ENCODE measurements at places on chromosomes 16 and 17.
A peak's percentile ranks its signal among the peaks of the same experiment; 100 is the strongest.

GRCh38 chr17:41116297-41116696 is 1.9 kb downstream of the KRTAP4-11 start:
- no peak for DNase-seq

DNA sequence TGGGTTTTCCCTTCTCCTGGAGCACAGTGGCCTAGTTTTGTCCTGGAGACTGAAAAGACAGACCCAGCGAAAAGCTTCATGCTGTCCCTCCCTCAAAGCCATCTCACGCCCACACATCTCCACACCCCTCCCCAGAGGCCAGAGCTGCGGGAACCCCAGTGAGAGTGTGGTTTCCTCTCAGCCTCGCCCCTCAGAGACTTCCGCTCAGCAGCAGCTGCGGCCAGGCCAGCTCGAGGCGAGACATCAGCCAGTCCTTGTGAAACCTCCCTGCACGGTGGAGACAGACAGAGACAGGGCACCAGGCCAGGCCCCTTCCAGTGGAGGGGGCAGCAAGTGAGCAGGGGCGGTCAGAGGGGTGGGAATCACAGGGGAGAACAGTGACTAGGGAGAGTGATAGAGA is 77.0 kb upstream of the TNRC6C start:
- peak; percentile 63 for DNase-seq

DNA sequence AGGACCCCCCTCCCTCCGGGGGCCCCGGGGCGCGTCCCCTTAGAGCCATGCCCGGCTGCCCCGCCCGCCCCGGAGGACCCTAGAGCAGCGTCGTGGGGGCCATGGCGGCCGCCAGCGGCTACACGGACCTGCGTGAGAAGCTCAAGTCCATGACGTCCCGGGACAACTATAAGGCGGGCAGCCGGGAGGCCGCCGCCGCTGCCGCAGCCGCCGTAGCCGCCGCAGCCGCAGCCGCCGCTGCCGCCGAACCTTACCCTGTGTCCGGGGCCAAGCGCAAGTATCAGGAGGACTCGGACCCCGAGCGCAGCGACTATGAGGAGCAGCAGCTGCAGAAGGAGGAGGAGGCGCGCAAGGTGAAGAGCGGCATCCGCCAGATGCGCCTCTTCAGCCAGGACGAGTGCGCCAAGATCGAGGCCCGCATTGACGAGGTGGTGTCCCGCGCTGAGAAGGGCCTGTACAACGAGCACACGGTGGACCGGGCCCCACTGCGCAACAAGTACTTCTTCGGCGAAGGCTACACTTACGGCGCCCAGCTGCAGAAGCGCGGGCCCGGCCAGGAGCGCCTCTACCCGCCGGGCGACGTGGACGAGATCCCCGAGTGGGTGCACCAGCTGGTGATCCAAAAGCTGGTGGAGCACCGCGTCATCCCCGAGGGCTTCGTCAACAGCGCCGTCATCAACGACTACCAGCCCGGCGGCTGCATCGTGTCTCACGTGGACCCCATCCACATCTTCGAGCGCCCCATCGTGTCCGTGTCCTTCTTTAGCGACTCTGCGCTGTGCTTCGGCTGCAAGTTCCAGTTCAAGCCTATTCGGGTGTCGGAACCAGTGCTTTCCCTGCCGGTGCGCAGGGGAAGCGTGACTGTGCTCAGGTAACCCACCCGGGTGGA is 759 bp downstream of the ALKBH5 start:
- peak; percentile 42 for DNase-seq

DNA sequence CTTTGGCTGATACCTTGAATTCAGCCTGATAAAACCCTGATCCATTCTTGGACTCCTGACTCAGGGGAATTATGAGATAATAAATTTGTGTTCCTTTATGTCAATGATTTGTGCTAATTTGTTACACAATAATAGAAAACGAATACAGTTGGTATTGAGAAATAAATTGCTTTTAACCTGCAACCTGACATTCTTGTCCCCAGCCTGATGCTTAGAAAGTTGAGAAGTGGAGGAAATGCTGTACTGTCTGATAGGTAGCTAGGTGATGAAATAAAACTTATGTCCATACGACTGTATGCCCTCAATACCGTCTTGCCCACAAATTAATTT is 10.5 kb downstream of the IQCK start:
- DNase-seq = no peak

GRCh38 chr17:75352079-75352569 is 53.4 kb downstream of the GRB2 start:
- DNase-seq = no peak

GRCh38 chr16:72401084-72401361 is 229.1 kb upstream of the PMFBP1 start:
- no peak for DNase-seq

- DNase-seq = no peak
These were observed 17.8 kb downstream of the OSBPL7 start for GRCh38 chr17:47803751-47804150.

- DNase-seq = no peak
These were observed 17.9 kb upstream of the ATP2A3 start for GRCh38 chr17:3982113-3982512.
